ENCODE measurements at places on chromosomes 2 and 18.

DNA sequence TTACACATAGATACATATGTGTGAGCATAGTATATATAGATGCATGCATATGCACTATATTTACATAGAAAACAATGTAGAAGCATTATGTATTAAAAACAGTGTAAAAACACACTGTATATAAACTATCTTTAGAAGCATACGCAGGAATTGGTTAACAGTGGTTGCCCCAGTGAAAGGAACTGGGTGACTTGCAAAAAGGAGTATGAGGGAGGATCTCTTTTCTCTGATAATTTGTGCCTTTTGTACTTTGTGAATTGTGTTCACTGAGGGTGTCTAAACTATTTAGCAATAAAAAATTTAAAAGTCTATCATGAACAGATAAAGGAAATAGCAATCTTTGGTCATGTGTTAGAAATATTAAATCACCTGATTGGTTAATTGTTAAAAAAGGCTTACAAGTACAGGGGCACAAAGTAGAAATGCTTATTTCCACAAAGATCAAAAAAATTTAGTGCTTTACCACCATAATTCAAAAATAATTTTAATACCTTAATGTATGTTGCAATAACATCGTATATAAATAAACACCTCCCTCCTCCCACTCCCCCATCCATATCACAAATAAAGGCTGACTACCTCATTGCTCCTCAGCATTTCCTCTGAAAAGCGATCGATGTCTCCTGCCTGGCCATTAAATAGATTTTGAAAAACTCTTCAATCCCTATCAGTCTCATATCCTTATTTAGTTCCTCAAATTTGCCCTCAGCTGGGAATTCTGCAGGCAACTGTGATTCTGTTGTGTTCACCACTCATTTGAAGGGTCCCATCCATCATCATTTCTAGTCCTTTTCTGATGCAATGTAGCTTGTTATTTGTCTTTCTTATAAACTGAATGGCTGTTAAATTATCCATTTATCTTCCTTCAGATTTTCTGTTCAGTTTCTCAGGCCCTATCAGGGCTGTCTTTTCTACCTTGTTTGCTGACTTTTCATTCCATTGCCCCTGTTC is 257.3 kb downstream of the AGPS start:
- no peak for DNase-seq

DNA sequence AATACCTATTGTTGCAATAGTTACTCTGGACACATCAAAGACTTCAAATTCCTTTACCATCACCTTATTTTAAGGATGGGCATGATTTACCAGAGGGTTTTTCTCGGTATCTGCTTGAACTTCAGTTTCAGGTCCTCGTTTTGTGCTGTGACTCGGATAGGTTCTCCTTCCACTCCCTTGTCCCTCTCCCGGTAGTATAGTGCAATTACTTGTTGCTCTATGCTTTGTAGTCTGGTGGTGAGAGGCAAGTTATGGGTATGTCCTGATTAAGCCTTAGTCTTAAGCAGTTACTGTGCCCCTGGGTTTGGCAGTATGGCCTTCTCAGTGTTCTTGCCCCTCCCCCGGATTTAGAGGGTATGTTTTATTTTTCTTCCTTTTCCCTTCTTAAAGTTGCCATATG is 96.6 kb downstream of the RHBDD1 start:
- no peak for DNase-seq

GRCh38 chr2:26533661-26534060 is 55.7 kb upstream of the OTOF start:
- DNase-seq = no peak

DNA sequence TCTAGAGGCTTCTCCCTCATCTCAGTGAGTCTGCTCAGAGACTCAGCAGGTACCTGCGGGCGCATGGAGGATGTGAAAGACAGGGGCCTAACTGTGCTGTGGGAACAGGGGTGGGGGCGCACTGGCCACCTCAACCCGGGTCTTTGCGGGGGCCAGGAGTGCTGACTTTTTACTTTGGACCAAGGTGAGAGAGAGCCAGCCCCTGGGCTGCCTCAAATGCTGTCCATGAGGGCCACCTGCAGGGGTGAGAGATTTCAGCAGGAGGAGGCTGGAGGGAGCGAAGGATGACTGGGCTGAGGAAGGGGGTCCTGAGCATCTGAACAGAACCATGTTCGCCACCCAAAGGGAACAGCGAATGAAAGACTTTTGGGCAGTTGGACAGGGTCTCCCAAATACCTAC is 129.4 kb downstream of the TNS1 start:
- DNase-seq = no peak

GRCh38 chr18:48698707-48699106 is 159.9 kb downstream of the CTIF start:
- DNase-seq = no peak

DNA sequence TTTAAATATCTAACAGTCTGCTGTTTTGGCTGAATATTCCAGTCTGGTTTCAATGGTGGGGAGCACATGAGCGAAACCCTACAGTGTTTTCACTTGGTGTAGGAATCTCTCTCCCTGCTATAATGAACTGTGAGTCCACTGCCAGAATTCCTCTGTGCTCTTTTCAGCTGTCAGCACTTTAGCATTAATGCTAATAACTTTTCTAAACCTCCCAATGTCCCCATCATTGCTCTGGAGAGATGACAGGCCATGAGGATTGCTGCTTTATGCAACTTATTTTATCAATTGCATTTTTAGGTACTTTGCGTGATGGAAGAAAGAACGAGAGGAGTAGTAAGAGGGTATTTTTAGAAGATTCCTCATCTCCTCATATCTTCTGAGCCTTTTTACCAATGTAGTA is 25.3 kb downstream of the STK39 start:
- no peak for DNase-seq

DNA sequence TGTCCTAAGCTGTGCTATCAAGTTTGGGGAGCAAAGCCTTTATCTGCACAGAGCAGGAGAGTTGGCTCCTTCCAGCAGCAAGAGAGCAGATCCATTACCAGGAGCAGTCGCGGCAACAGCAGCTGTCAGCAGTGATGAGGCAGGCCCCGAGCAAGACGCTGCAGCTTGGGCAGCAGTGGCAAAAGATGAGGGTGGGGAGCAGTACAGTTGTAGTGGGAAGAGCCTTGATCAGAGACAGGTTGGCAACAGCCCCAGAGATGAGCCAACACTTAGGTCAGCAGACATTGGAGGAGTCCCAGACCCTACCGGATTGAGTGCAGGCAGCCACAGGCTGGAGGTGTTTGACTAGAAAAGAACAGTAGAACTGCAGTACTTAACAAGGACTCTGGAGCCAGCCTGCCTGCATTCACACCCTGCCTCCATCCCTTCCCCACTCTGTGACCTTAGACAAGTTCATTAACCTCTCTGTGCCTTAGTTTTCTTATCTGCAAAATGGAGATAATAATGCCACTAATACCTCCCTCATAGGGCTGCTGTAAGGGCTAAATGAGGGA is 117.1 kb upstream of the SERTAD2 start:
- DNase-seq = no peak

DNA sequence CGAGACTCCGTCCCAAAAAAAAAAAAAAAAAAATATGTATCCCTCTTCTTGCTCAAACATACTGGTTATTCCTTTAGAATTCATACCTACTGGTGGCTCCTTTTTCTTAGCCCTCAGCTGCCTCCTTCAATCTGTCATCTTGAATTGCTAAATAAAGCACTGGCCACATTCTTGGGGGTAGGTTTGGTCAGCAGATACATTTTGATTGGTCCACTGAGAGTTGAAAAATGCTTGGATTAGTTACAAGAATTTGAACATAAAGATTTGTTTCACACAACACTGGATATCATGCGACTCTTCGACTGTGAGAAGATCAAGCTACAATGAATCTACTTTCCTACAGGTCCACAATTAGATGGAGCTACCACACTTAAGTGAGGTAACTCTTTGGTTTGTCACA is 906.1 kb upstream of the SLC39A10 start:
- DNase-seq = no peak

DNA sequence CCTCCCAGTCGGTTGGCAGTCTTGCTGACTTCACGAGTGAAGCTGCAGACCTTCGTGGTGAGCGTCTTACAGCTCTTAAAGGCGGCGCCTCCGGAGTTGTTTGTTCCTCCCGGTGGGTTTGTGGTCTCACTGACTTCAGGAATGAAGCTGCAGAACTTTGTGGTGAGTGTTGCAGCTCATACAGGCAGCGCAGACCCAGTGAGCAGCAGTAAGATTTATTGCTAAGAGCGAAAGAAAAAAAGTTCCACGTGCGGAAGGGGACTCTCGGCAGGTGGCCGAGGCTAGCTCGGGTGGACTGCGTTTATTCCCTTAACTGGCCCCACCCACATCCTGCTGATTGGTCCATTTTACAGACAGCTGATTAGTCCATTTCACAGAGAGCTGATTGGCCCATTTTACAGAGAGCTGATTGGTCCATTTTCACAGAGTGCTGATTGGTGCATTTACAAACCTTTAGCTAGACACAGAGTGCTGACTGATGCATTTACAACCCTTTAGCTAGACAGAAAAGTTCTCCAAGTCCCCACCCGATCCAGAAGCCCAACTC is 240.3 kb downstream of the LRATD1 start:
- DNase-seq = no peak

DNA sequence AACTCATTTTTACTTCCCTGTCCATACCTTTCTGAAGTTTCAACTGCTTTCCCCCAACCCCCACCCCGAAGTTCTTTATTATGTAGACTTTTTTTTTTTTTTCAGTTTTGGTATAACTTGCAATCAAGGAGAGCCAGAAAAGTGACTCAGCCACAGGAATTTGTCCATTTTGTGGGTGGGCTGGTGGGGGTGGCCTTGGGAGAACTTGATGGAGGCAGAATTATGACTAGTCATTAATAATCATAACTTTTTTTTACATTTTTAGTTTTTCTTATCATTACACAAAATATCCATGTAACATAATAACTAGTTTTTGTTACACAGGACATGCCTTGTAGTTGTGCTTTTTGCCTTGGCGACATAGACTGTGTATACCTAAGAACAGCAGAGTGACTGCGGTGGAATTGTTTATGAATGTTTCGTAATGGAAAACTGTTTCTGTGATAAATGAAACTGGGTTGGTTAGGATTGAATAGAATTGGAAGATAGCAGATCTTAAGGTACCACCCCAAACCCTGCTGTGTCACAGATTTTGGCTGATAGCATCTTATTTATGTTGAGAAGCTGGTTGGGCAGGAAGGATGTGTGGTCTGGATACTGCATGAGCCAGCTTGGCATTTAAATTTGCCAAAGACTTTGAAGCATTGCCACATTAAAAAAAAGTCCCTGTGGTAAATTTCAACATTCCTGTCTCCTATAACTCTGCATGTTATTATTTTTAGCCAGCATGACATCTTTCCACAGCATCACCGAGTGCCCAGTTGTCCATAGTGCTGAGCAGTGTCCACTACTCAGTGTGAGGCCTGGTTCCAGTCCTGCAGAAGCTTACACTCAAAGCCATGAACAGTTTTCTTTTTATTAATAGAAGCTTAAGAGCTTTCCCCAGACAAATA is 30.7 kb downstream of the LYPD6B start:
- DNase-seq = no peak

- no peak for DNase-seq
Observed at GRCh38 chr2:102048465-102048864, 56.7 kb downstream of the IL1R2 start.

DNA sequence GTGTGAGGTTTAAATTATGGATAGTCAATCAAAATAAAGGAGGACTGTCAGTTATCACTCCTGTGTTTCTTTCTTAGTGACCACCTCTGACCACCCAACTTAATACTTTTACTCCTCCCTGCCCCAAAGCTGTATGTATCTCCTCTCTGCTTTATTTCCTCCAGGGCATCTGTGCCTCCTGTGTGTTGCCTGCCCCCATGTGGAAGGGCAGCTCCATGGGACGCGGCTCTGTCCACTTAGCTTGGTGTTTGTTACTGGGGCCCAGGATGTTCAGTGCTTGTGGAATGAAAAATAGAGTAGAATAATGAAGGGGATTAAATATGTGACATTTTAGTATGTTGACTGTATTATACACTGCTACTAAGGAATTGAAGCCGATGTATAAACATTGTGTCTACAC is 9.8 kb downstream of the ACP1 start:
- no peak for DNase-seq

- no peak for DNase-seq
Observed at GRCh38 chr2:16722677-16723076, 57.0 kb upstream of the CYRIA start.

GRCh38 chr18:2846636-2847316 is at the start of gene EMILIN2:
Gene EMILIN2 (plus strand): TSS chr18:2847006. CDS start chr18:2847189, 183 bp downstream.
- DNase-seq = no peak

DNA sequence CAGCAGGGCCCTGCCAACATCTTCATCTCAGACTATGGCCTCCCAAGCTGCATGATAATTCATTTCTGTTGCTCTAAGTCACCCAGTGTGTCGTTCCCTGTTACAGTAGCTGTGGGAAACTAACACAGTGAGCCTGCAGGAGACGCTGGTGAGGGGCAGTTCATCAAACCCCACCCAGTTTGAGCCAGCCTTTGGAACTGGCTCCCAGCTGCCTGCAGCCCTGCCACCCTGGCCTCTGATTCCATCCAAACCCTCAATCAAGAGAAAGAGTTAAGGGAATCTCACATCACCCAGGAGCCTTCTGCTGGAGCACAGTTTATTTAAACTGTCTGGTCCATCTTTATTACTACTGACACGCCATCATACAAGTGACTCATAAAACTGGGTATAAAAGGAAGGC is 64.9 kb upstream of the ZCCHC2 start:
- DNase-seq = no peak

DNA sequence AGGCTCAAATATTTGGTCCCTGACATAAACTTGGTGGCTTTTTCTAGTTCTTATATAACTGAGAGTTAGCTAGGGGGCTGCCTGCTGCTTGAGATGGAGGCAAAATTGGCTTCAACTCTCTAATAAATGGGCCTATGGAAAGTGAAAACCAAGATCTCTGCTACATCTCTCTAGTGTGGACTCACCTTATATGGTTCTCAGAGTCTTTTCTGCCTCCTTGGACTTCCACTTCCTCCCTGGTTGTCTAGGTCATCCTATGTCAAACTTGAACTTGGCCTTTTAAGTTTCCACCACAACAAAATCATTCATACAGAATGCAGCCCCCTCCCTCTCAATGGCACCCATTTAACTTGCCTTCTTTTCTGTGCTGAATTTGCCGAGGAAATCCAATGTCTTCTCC is 23.9 kb upstream of the ARHGAP25 start:
- no peak for DNase-seq

DNA sequence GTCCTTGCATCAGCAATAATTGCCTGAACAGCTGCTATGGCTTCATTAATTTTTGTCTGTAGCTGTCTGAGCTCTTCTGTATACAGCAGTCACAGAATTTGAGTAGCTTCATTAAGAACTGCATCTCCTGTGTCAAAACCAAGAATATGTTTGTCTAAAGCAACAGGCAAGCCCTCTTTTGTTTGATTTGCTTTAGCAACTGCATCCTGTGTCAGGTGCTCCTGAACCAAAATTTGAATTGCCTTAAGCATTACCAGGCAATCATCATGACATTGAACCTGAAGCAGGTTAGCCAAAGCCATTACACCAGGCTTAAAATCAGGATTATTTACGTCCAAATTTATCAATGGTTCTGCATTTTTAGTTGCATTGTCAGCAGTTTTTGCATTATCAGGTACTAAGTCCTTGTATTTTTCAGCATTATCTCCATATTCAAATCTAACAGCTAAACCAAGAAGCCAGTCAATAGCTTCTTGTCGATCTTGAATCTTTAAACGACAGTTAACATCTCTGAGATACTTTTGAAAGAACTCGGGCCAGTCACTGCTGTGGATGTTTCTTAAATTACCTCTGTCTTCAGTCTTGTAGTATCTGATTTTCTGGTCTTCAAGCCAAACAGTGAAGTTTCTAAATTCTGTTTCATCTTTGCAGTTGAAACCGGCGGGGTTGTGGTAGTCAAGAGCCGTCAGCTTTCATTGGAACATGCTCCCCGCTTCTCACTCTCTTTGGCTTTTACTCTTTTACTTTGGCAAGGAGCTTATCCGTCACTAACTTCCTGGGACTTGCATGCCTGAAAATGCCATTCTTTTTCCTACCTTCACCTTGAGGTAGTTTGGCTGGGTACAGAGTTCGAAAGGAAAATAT is 42.2 kb downstream of the MERTK start:
- DNase-seq = no peak

Data from SW 1271 (cell line).